Astrocyte (in vitro differentiated cells and primary cell): ENCODE measurements at places on chromosomes 5 and 9.

DNA sequence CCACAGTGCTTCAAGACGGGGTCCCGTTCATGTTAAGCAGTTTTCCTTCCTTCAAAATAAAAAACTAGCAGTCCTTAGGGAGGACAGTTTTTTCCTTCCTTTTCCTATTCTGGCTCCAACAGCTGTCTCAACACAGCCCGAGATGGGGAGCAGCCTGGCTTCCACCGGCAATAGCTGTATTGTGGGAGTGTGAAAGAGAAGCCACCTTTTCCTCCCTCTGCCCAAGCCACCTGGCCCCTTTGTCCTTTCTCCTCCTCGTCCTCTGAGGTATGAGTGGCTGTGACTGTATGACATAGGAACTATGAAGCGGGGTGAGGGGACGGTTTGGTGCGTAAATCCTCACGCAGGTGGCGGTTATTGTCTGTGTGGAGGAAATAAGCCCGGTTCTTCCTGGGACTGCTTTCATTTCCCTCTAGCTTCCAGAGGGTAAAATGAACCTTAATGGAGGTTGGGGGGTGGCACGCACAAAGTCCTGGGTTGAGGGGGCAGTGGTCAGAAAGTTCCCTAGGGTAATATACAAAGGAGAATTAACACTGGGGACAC lies 292.0 kb upstream of the DMRT1 start:
- no peak for DNase-seq

DNA sequence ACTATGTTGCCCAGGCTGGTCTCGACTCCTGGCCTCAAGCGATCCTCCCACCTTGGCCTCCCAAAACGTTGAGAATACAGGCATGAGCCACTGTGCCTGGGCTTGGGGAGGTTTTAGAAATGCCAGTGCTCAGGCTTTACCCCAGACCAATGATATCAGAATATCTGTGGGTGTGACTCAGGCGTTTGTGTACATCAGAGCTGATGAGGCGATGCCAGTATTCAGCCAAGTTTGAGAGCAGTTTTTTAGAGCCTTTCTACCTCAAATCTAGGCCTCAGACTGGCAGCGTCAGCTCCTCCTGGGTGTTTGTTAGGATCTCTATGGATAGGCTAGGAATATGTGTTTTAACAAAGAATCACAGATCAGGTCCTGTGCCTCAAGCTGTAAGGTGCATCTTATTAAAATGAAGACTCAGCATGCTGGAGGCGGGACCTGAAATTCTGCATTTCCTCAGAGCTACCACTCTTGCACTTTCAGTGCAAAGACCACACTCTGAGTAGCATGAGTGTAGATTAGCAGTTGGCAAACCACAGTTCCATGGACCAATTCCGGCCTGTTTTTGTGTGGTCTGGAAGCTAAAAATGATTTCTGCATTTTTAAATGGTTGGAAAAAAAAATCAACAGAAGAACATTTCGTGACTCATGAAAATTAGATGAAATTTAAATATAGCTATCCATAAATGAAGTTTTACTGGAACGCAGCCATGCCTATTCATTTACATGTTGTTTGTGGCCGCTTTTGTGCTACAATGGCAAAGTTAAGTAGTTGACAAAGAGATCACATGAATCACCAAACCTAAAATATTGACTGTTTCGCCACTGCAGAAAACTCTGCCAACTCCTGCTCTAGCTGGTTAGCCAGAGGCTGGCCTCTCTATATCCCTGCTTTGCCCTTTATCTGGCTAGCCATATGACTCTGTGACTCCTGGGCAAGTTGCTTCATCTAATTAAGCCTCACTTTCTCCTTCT lies 92.2 kb downstream of the KLF4 start:
- peak; percentile 47 for DNase-seq

GRCh38 chr5:4295663-4296339 lies 700.2 kb downstream of the IRX1 start:
- peak; percentile 4 for DNase-seq

DNA sequence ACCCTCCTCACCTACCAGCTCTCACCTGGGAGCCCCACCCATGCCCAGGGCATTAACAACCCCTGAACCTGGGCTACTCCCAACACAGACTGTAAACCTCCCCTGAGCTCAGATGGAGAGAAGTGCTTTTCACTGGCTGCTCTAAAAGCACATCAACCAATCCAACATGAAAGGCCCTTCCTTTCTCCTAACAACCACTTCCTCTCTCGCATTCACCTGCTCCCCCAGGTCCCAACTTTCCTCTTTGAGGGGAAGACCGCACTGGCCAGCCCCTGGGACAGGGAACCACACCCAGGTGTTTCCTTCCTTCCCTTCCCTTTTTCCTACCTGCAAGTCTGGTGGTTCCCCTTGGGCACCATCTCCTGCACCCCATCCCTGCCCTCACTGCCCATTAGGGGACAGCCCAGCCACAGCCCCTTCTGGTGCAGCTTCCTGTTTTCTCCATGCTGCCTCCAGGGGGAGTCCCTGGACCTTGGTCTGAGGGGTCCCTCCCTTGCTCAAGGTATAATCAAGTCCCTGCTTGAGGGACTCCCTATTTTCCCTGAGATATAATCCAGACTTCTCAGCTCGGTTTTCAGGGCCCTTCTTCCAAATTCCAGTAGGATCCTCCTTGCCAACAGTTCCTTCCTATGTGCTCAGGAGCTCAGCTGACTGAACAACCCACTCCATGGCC lies 30.5 kb upstream of the DAB2IP start:
- DNase-seq, result no peak

DNA sequence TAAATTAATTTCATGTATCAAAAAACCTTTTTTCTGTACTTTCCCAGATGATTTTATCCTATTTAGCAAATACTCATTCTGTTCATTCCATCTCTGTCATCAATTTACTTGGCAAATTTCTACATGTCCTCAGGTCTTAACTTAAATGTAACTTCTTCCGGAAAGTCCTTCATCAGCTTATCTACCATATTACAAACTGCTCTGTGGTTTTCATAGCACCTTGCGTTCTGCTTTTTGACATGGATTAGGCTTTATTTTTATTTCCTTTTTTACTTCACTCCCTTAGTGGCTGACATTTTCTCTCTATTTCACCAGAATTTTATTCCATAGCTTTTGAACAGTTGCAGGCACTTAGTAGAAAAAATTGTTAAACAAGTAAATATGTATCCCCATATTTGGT lies 1040.8 kb downstream of the TAF11L14 start:
- DNase-seq, result no peak

GRCh38 chr5:425714-426113 lies 17.3 kb upstream of the EXOC3 start:
- no peak for DNase-seq
